Bone marrow (tissue), 2 donors: ENCODE measurements at places on chromosomes 12 and 14.

- DNase-seq = no peak
Observed at GRCh38 chr12:114399664-114400211, 6.2 kb downstream of the TBX5 start.

- no peak for DNase-seq
Observed at GRCh38 chr14:61491876-61492434, 170.6 kb downstream of the PRKCH start.

GRCh38 chr14:25933731-25934130, 664.1 kb downstream of the NOVA1 start:
- no peak for DNase-seq

DNA sequence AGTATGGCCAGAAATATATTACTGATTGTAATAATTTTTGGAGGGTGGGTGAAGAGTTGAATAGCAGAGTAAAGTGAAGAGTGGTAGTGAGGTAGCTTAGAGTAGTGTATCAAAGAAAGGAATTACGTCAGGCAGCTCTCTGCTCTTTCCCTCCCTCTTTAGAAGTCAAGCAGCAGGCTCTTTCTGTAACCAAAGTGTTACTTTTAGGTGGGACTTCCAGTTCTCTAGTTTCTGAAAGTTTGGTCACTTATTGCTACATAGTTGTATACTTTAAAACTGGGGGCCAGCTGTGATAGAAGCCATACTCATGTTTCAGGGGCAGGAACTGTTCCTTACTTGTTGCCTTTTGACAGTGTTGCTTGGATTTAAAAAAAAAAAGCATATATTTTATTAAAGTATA, 30.6 kb downstream of the ATF7IP start:
- no peak for DNase-seq

- no peak for DNase-seq
Observed at GRCh38 chr12:1318327-1319031, 275.9 kb downstream of the FBXL14 start.

- no peak for DNase-seq
Observed at GRCh38 chr12:53200458-53201176, 6.4 kb downstream of the ITGB7 start.

DNA sequence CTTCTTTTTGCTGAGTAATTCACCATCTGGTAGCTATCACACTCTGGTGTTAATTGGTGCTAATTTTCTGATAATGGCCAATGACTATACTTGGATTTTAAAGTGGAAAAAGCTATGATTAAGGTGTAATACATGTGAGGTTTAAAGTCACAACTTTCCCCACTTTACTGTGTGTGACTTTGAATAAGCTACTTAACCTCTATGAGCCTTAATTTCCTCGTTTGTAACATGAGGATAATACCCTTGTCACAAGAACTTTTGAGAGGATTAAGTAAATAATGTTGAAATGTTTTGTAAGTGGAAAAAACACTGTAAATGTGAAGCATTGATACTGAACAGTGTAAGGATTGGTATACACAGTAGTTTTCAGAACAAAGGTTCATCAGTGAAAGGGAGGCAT, 65.3 kb downstream of the MSRB3 start:
- DNase-seq = no peak

DNA sequence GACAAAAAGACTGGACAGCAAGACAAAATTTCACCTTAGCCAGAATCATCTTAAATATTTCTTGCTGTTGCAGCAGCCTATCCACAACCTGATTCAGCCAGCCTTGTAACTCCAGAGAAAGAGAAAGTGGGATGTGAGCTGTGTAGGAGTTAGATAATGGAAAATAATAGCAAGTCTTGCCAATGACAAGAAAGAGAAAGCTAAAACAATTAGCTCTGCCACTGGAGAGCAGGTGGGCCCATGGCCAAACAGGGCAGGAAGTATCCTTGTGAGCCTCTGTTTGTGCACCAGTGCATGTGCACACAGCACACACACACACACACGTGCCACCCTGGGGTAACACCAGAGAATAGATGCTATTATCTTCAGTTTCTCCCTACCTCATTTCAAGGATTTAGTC, 106.0 kb upstream of the CCDC196 start:
- no peak for DNase-seq

DNA sequence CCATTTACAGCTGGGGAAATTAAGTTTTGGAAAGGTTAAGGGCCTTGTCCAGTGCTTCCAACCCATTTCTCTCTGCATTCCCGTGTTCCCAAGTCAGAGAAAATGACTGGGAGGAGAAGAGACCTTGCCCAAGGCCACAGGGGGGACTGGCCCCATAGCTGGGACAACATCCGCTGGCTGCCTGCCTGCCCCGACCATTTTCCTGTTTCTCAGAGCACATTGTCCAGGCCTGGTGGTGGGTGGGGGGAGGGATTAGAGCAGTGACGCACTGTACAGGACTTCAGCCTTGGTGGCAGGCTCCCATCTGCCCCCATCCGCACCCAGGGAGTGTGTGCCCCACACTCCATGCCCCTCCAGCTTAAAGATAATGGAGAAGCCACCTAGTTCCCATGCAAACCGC, 27.7 kb downstream of the DIO3 start:
- no peak for DNase-seq

GRCh38 chr12:124730455-124730932, 133.2 kb downstream of the SCARB1 start:
- no peak for DNase-seq

- no peak for DNase-seq
Observed at GRCh38 chr14:57492859-57493258, 798 bp downstream of the CCDC198 start.

DNA sequence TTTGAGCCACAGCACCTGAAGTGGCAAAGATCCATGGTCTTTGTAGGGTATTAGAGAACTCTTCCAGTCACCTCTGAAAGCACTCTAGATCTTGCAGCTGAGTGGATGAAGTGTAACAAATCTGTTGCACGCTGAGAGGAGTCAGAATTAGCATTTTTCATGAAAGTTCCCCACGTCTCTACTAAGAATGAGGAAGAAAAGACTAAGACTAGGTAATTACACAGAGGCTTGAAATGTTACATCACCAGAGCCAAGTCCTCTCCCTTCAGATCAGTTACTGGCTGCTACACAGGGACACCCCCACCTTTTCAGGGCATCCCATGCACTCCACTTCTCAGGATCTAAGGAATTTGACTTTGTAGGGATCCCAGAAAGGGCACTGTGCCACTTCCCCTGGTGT, 98.6 kb upstream of the FKBP4 start:
- DNase-seq = no peak

GRCh38 chr12:40569626-40570179, 122.5 kb upstream of the CNTN1 start:
- DNase-seq = no peak

GRCh38 chr14:65356327-65356836, 56.1 kb upstream of the FUT8 start:
- DNase-seq = no peak

DNA sequence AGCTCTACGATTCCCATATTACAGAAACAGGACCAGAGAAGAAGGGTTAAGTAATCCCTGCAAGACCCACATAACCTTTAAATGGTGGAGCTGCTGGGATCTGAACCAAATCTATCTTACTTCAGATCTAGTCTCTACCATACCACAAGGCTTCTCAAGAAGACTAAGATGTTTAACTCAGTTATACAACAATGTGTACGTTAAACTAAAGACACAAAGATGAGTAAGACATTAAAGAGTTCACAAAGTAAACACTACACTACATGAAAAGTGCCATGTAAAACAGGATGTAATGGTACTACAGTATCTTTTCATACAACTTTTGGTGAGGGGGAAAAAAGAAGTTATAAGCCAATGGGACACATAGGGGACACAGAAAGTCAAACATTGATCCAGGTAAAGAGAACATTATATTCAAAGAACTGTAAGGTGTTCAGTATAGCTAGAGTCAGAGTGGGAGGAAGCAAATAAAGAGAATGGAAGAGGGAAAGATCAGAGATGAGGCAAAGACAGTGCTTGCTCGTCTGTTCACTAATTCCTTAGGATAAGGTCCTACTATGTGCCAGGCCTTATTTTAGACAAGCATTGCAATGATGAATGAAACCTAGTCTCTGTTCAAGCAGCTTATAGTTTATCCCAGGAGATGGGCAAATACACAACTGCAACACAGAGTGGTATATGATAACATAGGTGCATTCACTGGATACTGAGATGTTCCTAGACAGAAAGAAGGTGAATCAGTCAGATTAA, 7.7 kb downstream of the TMED10 start:
- DNase-seq = no peak

DNA sequence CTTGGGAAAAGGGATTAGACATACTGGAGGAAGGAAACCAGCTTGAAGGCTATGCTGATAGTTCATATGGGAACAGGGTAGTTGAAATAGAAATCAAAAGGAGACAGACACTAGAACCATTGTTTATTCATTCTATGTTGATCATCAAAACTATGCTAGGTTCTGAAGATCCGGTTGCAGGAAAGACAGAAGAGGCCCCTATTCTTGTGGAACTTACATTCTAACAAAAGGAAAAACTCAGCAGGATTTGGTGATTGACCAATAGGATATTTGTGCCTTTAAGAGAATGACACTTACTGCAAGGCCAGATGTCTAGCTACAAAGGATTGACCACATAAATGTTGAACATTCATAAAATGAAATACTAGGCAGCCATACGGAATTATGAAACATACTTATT, 179.2 kb downstream of the AKAP6 start:
- no peak for DNase-seq

GRCh38 chr12:131828671-131829355, 620 bp downstream of the MMP17 start:
- DNase-seq = peak; percentile 48

DNA sequence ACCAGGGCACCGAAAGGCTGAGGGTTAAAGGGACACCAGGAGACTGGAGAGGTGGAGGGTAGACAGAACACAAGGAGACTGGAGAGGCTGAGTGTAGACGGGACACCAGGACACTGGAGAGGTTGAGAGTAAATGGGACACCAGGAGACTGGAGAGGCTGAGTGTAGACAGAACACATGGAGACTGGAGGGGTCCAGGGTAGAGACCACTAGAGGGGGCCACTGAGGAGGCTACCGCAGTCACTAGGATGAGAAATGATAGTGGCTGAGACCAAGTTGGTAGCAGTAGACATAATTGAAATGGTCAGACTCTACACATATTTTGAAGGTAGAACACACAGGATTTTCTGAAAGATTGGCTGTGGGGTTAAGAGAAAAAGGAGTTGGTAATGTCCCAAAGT, 68.2 kb downstream of the PAH start:
- DNase-seq = no peak

DNA sequence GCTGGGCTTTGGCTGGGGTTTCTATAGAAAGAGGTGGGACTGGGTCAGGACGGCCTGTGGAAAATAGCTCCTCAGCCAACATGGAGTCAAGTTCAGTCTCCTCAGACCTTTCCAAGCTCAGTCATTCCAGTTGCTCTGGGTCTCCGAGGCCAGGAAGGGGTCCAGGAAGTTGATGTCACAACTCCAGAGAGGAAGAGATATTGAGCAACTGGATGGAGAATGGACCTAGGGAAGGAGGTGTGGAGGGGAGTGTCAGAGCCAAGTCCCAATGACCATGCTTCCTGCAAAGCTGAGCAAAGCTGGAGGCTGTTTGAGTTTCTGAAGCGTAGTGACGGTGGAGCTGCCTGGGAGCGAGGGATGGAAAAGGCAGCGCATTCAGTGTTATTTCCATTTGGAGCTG, 86.1 kb downstream of the SLC24A4 start:
- no peak for DNase-seq

DNA sequence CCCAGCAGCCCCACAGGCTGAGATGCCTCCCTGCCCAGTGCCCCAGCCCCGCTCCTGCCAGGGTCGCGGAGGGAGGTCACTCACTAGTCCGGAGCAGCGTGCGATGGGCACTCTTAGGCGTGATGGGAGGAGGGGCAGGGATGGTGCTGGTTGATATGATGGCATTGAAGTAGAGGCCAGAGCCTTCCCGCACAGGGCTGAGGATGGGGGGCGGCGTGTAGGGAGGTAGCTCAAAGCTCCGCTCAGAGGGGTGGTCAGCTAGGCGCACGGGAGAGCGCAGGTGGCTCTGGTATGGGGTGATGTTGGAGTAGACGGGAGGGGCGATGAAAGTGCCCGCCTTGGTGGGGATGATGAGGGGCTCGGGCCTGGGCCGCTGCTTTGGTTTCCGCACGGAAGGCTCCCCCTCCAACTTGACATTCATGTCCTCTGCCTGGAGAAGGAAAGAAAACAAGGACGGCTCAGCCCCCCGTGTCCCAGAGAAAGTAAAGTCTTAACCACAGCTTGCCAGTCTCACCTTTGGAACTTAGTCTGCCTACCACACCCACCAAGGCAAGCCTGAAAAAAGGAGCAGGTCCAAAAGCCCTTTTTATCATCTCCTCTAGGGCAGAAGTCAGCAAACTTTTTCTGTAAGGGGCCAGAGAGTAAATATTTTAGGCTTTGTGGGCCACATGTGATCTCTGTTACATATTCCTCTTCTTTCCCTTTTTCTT, 15.5 kb upstream of the PNMA1 start:
- no peak for DNase-seq

DNA sequence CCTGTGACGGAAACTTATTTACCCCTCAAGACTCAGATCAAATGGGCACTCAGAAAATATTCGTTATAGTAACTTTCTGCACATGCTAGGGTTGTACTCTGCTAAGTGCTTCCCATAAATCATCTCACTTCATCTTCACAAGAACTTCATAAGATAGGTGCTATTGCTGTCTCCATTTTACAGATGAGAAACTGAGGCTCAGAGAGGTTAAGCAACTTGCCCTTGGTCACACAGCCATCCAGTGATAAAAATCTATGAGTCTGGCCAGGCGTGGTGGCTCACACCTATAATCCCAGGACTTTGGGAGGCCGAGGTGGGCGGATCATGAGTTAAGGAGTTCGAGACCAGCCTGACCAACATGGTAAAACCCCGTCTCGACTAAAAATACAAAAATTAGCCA, 33.2 kb upstream of the LHX5 start:
- no peak for DNase-seq

GRCh38 chr14:53355581-53356112, 202.5 kb upstream of the DDHD1 start:
- no peak for DNase-seq

DNA sequence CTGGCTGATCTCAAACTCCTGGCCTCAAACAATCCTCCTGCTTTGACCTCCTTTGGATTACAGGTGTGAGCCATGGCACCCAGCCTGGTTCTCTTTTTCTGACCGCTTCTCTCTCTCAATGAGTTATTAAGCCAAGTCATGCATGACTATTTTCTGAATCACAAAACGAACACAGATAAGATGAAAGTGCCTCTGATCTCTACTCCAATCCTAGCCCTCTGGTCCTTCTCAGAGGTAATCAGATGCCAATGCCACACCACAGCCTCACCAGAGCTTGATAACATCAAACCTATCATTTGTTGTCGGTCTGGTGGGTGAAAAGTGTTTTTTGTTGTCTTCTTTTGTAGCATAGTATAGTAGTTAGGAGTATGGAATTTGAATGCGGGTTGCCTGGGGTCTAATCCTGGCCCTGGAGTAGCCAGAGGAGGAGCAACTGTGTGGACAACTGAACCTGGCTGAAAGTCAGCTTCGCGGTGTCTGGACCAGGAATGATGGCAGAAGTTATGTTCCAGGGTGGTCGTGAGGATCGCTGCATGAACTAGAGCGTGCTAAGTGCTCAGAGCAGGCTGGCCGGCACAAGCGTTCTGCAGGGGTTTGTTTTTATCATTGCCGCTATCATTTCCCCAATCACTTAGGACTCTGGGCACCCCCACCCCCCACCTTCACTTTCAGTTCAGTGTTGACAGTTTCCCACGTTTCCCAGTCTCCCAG, 77.9 kb downstream of the SPRING1 start:
- no peak for DNase-seq

GRCh38 chr12:46693034-46693433, 132.8 kb downstream of the SLC38A4 start:
- no peak for DNase-seq
